WTC11 (cell line): ENCODE measurements at places on chromosomes 5 and 9.
A peak's percentile ranks its signal among the peaks of the same experiment; 100 is the strongest.

GRCh38 chr9:121373011-121373729 lies 3.1 kb upstream of the STOM start:
- no peak for DNase-seq

- DNase-seq: no peak
Observed at GRCh38 chr5:33230467-33231078, 210.2 kb upstream of the TARS1 start.

- no peak for DNase-seq
Observed at GRCh38 chr9:4678679-4679267, 596 bp upstream of the CDC37L1 start.

GRCh38 chr5:111636736-111637135 lies 120.3 kb downstream of the NREP start:
- no peak for DNase-seq

- no peak for DNase-seq
Observed at GRCh38 chr5:10077791-10078545, 171.7 kb downstream of the ATPSCKMT start.

- no peak for DNase-seq
Observed at GRCh38 chr9:104858846-104859245, 69.1 kb downstream of the ABCA1 start.

- no peak for DNase-seq
Observed at GRCh38 chr5:68066277-68066955, 149.1 kb upstream of the PIK3R1 start.

DNA sequence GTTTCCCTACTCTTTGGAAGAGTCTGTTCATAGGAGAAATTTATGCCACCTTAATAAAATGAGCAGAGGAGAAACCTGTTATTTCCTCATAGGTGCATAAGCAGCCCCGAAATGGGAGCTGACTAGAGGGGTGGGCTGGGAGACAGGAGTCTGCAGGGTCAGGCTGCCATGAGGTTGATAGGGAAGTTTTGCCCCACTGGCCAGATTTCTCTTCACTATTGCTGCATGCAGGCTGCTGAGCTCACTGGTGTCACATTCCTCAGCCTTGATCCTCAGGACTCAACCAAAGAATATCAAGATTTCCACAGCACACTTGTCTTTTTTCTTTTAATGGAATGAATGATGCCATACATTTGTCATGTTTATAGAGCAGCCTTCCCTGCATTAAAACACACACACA lies 60.7 kb downstream of the BHMT start:
- no peak for DNase-seq

DNA sequence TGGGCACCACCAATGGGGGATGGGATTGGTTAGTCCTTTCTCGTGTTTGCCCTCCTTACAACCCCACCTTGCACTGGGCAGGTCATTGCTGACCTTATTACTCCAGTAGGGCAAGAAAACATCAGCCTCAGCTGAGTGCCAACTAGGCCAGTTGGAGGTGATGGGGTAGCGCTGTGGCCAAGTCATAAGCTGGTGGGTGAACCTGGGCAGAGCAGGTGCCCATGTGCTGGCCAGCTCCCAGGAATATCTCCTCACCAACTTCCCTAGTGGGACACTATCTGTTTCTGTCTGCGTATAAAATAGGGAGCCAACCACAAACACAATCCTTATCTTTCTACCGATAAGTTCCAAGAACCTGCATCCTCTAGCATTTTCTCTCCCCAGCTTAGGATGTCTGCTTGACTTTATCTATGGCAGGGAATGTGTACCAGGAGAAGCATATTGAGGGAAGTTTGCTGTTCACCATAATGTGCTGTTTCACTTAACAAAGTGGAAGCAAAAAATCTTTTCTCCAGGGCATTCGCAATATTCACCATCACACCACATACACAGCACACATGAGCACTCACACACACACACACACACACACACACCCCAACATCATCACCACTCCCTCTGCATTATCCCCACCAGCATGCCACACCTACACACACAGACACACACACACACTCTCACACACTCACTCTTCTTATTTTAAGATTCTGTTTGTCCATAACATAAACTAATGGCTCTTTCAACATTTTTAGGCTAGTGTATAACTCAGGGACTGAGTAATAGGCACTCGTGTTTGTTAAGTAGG lies 390.0 kb downstream of the ENC1 start:
- no peak for DNase-seq

- DNase-seq: no peak
Observed at GRCh38 chr5:31196309-31196708, 2.8 kb downstream of the CDH6 start.

DNA sequence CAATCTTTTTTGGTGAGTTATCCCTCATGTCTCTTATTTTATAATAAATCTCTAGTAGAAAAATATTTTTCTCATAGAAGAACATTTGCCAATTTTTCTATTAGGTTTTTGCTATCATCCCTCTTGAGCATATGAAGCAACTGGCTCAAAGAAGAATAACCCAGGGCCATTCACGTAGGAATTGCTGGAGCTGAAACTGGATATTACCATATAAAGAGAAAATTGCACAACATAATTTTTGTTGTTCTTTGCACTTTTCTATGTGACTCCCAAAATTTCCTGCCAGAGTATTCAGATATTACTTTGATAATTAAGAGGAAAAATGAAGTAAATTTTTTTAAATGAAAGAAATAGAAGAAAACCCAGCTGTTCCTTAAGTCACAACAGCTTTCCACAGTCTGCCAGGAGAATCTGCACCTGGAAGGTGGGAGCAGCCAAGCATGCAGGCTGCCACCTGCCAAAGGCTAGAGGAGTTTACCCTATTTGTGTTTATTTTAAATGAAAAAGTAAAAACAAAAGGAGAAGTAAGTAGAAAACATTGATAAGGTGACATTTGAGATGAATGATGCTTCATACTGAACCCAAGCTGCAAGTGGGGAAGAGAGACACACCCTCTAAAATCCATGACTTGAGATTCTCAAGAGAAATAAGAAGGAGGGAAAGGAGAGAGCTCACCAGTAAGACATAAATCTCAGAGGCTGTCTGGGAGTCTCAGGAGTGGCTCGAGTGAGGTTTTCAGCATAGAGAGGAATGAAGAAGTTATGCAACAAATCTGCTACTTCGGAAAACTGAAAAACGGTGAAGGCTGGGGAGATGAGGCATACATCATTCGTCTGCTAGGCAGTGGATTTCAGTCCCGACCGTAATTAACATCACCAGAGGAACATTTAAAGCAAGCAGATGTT lies 31.5 kb upstream of the FREM1 start:
- no peak for DNase-seq

DNA sequence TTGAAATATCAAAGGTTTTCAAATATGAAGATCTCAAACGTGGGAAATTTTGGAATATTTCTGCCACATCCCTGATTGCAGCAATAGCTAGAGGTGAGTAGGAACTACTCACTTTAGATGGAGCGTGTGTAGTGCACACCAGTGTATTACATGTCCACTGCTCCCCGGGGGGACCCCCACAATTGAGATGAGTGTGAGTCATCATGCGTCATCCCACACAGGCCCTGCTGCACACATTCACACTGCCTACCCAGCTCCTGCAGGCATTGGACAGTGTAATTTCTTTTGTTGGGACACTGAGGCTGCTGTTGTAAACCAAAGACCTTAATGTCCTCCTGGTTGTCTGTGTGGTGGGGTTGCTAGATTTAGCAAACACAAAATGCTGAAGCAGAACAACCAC lies 280.0 kb downstream of the GAS1 start:
- DNase-seq: no peak

DNA sequence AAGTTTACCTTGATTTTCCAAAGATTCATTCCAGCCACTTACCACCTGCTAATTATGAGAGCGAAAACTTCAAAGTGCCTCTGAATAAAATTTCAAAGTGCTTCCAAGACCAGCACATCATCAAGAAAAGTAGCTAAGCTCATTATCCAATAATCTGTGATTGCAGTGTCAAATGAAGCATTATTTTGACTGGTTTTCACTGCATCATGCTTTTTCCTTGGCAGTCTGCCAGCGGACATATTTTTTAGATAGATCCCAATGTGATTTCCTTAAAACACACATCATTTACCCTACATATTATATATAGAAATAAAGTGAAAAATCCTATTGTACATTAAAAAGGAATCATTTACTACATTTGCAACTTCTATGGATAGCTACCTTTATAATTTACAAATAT lies 508.6 kb upstream of the FAM174A start:
- DNase-seq: no peak

DNA sequence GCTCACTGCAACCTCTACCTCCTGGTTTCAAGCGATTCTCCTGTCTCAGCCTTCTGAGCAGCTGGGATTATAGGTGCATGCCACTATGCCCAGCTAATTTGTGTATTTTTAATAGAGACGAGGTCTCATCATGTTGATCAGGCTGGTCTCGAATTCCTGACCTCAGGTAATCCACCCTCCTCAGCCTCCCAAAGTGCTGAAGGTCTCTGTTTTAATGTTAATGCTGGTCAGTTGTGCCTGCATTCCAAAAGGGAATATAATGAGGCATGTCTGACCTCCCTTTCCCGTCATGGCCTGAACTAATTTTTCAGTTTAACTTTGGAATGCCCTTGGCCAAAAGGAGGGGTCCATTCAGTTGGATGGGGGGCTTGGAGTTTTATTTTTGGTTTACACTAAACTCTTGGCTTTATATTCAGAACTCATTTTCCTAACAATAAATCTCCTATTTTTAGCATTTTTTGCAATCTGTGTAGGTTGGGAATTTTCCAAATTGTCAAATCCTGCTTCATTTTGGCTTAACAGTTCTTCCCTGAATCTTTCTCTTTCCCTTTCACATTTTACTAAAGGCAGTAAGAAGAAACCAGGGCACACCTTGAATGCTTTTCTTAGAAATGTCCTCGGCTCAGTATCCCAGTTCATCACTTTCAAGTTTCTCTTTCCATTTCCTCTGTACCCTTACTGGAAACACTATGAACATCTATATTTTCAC lies 1175.5 kb downstream of the MAT2B start:
- DNase-seq: no peak

DNA sequence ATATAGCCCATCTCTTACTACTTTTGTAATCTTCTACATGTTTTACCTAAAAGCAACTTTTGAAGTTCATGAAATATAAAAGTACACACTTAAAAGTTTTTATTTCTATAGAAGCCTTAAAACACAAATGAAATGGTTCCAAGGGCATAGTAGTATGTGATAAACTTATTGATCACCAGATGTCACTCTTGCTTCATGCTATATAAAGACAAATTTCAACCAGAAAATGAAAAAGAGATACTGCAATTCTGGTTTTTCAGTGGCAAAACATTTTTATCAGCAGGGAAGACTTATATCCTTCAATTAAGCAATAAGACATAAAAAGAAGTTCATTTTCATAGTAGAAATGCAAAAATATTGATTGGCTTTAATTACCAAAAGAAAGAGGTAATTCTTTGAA lies 69.4 kb upstream of the FBXL17 start:
- no peak for DNase-seq

DNA sequence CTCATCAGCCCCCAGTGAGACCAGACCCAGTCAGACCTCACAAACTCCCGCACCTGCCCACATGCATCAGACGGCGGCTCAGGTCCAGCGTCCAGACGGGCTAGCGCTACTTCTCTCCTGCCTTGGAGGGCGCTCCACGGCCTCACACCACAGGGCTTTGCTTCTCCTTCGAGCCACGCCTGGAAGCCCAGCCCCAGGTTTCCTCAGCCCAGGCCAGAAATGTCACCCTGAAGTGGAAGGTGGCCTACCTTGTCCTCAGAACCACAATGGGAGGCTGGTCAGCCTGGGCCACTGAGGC lies 2.8 kb downstream of the NACC2 start:
- DNase-seq: no peak

GRCh38 chr5:56471707-56472106 lies 238.6 kb upstream of the ANKRD55 start:
- no peak for DNase-seq

GRCh38 chr9:99176527-99177013 lies 45.2 kb downstream of the ALG2 start:
- no peak for DNase-seq

DNA sequence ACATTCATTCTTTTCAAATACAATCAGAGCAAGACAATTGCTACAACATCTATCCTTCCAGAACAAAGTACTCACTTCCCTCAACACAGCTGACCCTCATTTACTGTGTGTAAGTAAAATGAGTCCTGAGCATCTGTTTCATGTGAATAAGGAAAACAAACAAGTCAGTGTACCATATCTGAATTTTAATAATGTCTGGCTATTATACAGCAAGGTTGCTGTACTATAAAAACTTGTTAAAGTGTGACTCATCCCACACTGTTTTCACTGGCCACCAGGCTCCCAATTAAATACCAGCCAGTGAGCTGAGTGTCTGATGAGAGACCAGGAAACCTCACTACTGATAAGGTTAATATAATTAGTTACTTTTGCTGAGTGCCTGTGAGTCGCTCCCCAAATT lies 339.8 kb downstream of the AGTPBP1 start:
- no peak for DNase-seq

DNA sequence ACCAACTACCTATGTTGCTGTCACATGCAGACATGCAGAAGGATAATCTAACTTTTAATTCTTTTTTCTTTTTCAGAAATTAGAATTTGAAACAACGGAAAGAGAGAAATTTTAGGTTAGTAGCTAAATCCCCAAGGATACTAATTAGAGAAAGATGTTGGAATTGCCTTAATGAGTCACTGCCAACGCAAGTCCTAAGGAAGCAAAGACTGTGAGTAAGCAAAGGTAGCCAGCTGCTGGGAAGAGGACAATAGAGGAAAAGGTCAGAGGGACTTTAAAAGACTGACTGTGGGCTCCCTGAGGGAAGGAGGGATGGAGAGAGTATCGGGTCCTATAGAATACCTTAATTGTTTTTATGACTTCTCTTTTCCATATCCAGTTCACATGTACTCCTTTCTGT lies 461.9 kb upstream of the PAPPA start:
- DNase-seq: no peak

GRCh38 chr5:72238712-72239445 lies 81.2 kb downstream of the MRPS27 start:
- peak; percentile 19 for DNase-seq

GRCh38 chr5:96881511-96882115 lies 5.3 kb downstream of the ERAP2 start:
- no peak for DNase-seq

GRCh38 chr5:63935103-63935502 lies 27.1 kb downstream of the HTR1A start:
- no peak for DNase-seq

DNA sequence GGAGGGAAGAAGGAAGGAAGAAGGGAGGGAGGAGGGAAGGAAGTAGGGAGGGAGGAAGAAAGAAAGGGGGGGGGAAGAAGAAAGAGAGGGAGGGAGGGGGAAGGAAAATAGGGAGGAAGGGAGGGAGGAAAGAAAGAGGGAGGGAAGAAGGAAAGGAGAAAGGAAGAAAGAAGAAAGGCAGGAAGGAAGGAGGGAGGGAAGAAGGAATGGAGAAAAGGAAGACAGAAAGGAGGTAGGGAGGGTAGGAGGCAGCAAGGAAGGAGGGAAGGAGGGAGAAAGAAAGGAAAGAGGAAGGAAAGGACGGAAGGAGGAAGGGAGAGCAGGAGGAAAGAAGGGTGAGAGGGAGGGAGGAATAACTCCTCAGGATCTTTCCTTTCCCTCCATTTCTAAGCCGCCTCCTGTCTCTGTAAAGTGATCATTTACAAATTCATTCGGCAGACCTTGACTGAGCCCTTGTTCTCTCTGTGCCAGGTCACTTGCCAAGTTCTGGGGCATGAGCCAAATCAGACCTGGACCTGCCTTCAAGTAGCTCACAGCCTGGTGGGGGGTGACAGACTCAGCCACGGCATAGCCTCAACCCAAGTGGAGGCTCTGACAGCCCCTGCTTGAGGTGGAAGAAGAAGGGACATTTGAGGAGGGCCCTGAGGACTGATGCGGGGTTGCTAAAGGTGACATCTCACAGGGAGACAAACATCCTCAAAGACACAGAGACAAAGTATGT lies 69.0 kb upstream of the HRH2 start:
- no peak for DNase-seq
